MG63 (cell line): ENCODE measurements at places on chromosomes 1 and 21. TPM values are rescaled to one million over a fixed set of nuclear protein-coding genes. Genes with fewer than 3 reads are reported as not detected.

The ETNK2 gene
- total RNA-seq: 11.1 and 11.2 TPM in 2 replicates

DNA sequence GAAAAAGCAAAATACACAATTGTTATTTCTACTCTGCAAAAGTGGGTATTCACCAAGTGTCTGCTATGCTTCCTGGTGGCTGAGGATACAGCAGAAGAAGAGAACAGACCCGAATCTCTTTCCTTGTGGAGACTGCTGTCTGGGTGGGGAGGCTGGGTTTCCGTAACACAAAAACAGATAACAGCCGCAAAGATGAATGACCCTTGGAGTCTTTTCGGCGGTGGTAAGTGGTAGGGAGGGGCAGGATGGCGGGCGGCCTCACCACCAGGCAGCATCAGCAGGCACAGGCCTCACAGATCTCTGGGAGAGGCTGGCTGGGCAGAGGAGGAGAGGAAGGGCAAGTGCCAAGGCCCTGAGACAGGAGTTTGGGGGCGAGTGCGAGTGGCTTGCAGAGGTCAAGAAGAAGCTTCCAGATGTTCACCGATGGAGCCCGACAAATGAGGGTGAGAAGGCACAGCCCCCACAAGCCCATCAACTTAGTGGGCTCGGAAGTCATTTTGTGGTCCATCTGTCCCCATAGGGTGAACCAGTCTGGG lies 164.2 kb downstream of the RHOU start:
- no peak for DNase-seq

The CELA3B gene
- total RNA-seq: not detected in 2 replicates

- DNase-seq: no peak
Observed at GRCh38 chr1:57195436-57195941, 228.4 kb downstream of the DAB1 start.

The NUAK2 gene
- 0.27 and 2.4 TPM in 2 replicates for total RNA-seq

DNA sequence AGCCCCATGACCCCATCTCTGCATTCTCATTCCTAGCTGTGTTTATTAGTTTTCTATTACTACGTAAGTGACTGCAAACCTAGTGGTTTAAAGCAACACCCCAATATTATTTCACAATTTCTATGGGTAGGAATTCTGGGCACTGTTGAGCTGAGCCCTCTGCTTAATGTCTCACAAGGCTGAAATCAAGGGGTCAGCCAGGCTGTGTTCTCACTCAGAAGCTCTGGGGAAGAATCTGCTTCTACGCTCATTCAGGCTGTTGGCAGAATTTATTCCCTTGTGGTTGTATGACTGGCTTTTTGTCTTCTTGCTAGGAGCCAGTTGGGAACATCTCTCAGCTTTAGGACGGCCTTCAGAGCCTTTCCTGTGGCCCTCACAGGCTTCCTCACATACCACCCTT lies 181.0 kb downstream of the GIPC2 start:
- no peak for DNase-seq

The HNRNPU gene
- 173 and 393 TPM in 2 replicates for total RNA-seq

DNA sequence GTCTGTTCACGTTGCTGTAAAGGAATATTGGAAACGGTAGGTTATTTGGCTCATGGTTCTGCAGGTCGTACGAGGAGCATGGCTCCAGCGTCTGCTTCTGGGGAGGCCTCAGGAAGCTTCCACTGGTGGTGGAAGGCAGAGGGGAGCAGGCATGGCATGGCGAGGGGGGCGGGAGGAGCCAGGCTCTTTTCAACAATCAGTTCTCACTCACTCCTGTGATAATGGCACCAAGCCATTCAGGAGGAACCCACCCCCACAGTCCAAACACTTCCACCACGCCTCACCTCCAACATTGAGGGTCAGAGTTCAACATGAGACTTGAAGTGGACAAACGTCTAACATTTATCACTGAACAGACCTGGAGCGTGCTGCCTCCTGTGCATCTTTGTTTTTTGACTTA lies 141.2 kb downstream of the PGBD5 start:
- DNase-seq: no peak

The SRM gene
- 24.0 and 39.3 TPM in 2 replicates for total RNA-seq

The TMPRSS15 gene
- total RNA-seq: 0.20 TPM in 1 of 2 replicates, not detected in the other

The MYBPH gene
- total RNA-seq: not detected in 2 replicates

The PYHIN1 gene
- not detected in 2 replicates for total RNA-seq

DNA sequence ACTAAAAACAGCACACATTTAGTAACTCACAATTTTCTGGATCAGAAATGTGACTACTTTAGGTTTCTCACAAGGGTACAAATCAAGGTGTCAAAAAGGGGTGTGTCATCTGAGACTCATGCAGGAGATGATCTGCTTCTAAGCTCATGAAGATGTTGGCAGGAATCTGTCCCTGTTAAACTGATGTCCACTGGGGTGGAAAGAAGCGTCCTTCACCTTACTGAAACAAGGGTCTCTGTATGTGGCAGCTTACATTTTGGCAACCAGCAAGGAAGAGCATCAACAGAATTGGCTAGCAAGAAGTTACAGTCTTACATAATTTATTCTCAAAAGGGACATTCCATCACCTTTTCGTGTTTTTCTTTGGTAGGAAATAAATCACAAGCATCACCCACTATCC lies 1223.8 kb downstream of the AMY1C start:
- no peak for DNase-seq
